M059J (cell line): ENCODE measurements at places on chromosomes 4 and X. TPM values are rescaled to one million over a fixed set of nuclear protein-coding genes. Genes with fewer than 3 reads are reported as not detected.

DNA sequence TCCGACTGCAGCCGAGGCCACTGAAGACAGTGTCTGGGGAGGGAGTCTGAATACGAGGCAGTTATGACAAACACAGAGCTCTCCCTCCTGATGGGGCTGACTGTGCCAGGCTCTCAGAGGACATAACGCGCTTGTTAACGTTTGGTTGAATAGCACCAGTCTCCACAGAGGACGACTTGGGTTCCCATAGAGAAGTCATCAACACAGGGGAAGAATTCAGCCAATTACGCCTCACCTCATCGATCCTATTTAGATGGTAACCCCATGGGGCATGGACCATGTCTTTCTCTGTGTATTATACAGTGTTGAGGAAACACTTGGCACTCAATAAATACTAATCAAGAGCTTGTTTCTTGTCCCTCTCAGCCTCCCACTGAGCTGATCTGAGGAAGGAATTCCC is 642.6 kb upstream of the LCORL start:
- DNase-seq = no peak

- peak; percentile 60 for DNase-seq
These were observed 156.3 kb downstream of the GASK1B start for GRCh38 chr4:158016511-158016910.

DNA sequence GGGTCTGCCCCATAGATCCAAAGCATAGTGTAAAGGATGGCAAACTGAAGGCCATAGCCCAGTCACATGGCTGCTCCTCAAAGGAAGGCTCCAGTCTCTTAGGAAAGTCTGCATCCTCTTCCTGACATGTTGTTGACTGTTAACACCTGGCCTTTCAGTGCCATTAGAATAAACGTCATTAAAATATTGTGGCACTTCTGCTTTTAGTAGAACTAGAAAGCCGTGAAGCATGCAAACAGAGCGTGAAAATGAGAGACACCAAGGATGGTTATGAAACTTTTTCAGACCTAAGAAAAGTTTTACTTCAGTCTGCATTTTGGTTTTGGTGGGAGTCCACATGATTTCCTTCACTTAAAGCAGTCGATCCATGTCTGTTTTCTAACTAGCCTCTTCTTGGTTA is 41.1 kb upstream of the AFF2 start:
- no peak for DNase-seq

DNA sequence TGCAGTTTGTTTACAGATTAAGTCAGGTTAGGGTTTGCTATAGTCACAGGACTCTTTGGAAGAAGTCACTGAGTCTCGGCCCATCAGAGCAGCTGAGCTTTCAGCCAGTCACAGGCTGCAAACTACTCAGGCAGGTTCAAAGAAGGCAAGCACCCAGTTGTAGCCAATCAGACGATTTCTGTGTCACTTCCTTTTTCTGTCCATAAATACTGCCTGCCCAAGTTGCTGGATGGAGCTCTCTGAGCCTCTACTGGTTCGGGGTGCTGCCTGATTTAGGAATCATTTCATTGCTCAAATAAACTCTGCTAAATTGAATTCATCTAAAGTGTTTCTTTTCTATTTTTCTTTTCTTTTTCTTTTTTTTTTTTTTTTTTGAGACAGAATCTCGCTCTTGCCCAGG is 7.3 kb upstream of the SH3BP2 start:
- DNase-seq = no peak

GRCh38 chrX:23626651-23627050 is 40.6 kb upstream of the PRDX4 start:
- no peak for DNase-seq

TRIM61 gene
- total RNA-seq = not detected in 2 replicates

NUDT6 gene
- 9.7 and 11.0 TPM in 2 replicates for total RNA-seq

FAM200B gene
- total RNA-seq = 55.4 and 76.3 TPM in 2 replicates
